ENCODE measurements at places on chromosomes 2 and 18.

GRCh38 chr18:6732952-6733351 lies 3.4 kb downstream of the ARHGAP28 start:
- no peak for DNase-seq

DNA sequence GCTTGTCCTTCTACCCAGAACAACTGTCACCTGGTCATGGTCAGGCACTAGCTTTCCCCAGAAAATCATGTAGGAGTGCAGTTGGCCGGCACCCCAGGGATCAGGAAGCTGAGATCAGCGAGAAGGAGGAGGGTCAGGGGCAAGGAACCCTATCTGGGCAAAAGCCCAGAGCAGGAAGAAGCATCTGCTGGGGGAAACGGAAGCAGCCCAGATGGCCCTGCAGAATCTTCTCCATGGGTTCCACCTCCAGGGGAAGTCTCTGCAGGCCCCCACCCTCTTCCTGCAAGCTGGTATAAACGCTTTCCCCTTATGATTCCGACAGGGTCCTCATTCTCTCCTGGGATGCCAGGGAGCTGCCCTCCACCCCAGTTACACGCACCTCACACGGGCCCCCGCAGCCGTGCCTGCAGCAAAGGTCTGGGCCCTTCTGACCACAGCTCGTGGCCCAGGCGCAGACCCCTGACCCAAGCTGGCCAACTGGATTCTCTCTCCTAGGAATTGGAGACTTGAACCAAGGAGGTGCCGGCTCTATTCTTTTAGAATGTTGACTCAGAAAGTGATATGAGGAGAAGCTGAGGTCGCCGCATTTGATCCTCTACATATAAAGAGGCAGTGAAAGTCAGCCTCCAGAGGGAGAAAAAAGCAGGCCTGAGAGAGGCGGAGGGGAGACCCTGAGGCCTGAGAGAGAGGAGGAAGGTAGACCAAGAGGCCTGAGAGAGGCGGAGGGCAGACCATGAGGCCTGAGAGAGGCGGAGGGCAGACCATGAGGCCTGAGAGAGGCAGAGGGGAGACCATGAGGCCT lies 71.0 kb downstream of the STPG4 start:
- DNase-seq: no peak

DNA sequence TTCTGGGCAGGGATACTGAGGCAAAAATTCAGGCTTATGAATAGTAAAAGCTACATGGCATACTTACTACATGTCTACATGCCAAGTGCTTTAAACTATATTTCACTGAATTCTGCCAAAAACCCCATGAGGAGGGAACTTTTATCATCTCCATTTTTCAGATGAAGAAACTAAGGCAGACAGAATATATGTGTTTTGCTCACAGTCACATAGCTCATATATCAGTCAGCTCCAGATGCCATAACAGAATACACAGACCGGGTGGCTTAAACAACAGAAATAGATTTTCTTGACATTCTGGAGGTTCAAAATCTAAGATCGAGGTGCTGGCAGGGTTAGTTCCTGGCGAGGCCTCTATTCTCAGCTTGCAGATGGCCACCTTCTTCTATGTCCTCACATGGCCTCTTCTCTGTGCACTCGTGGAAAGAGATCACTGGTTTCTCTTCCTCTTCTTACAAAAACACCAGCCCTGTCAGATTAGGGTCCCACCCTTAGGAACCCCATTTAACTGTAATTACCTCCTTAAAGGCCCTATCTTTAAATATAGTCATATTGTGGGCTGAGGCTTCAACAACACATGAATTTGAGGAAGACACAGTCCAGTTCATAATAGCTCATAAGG lies 27.1 kb upstream of the CREB1 start:
- no peak for DNase-seq

DNA sequence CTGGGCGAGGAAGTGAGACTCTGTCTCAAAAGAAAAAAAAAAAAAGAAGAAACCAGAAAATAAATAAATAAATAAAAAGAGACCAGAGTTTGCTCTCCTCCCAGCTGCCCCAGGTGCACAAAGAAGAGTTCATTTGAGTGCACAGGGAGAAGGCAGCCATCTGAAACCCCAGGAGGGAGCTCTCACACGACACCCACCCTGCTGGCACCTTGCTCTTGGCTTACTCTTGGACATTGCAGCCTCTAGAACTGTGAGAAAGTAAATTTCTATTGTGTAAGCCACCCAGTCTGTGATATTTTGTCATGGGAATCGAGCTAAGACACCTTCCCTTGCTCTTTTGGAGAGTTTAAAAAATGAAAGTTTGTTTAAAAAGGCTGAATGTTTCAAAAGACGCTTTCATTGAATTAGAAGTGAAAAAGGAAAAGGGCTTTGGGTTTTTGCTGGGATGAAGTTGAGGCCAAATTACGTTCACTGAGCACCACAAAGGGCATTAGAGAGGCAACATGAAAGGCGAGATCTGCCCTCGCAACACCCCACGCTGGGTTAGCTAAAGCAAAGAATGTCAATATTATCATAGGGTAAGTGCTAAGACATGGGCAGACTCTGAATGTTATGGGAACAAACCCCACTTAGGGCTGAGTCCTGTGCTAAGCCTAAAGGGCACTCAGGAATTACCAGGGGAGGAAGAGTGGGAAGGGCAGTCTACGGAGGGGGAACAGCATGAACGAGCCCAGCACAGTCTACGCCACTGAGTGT lies 128.9 kb upstream of the RIOK3 start:
- no peak for DNase-seq

DNA sequence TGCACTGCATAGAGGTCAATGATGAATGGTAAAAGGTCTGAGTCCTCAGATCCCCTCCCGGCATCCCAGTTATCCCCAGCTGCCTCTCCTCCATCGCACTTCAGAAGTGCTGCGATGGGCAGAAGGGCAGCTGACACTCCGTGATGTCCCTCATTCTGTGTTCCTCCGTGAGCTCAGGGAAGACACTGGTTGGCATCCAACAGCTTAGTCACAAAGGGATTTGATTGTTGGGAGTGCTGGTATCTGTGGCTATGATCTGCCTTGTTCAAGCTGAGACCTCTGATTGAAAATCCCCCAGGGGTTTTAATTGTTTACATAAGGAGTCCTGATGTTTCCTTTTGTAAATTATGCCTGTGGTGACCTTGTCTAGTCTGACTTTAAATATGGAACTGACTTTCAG lies 19.0 kb upstream of the SAG start:
- DNase-seq: no peak

- DNase-seq: no peak
Observed at GRCh38 chr2:97728091-97728731, 14.8 kb downstream of the ZAP70 start.

DNA sequence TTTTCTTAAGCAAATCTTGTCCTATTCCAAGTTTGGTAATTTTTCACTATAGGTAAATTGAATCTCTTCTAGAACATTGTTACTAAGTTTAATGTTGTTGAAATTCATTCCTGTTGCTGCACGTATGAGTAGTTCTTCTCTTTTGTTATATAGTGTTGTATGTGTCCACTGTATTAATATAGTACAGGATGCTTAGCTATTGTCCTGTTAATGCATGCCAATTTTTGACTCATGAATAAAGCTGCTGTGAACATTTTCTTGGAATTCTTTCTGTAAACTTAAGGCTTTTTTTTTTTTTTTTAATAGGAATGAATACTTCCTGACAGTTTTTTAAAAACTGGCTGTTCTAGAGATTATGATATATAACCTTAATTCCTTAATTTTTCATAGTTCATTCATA lies 326.9 kb downstream of the SLC4A3 start:
- DNase-seq: peak; percentile 47
